ENCODE measurements at places on chromosomes 7 and 10.

DNA sequence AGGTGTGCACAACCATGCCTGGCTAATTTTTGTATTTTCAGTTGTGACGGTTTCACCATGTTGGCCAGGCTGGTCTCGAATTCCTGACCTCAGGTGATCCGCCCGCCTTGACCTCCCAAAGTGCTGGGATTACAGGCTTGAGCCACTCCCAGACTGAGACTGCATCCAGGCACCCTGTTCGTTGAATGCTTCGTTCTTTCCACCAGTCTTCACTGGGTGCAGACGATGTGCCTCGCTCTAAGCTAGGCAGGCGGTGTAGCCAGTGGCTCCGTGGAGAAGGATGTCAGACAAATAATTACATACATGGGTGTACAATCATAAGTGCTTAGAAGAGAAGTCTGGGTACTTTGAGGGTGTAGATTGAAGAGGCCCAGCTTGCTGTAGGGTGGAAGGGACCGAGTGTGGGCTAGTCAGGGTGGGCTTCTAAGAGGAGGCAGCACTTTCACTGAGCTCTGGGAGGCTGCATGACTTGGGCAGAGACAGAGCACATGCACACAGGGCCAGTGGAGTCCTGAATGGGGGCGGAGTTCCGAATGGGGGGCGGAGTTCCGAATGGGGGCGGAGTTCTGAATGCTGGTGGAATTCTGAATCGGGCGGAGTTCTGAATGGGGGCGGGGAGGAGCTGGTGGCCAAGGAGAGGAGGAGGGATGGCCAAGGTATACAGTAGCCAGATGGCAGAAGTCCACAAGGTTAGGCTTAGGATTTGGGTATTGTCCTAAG lies 74.3 kb downstream of the COL26A1 start:
- DNase-seq, result no peak

DNA sequence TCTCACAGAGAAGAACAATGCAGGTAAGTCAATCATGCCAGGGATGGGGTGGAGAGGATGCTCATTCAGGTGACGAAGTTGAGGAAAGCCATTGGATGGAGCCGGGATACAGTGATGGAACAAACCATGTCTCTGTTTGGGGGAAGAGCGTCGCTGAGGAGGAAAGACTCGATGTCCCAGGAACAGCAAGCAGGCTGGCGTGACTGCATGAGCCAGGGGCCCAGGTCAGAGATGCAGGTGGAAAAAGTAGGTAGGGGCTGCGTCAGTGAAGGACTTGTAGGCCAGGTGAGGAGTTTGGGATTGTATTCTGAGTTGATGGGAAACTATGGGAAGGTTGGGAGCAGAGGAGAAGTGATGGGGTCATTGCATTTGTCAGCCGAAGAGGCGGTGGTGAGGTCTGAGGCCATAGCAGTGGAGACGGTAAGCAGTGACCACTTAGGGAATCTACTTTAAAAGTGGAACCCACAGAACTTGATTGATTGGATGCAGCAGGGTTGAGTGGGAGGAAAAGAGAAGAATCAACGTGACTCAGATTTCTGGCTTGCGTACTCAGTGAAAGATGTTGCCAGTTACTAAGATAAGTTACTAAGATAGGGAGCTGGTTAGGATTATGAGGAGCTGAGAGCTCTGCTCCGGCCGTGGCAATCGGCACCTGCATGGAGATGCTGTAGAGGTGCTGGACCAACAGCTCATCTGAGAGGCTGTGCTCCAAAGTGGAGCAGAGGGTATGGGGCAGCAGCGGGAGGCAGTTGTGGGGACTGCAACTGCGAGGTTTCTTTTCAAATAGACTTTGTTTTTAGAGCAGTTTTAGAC lies 12.5 kb upstream of the IL2RA start:
- DNase-seq, result no peak

GRCh38 chr7:121681700-121682099 lies 191.3 kb upstream of the PTPRZ1 start:
- DNase-seq, result no peak

GRCh38 chr7:142301299-142301698 lies 43.4 kb upstream of the PRSS58 start:
- DNase-seq, result no peak

DNA sequence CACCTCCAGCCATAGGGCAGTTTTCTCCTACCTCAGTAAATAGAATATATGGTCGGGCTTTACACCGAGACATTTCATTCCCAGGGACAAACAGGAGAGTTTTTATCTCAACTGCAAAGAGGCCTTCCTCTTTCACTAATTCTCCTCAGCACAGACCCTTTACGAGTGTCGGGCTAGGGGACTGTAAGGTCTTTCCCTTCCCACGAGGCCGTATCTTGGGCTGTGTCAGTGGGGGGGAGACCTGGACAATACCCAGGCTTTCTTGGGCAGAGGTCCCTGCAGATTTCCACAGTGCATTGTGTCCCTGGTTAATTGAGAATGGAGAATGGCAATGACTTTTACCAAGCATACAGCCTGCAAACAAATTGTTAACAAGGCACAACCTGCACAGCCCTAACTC lies 13.2 kb upstream of the ZNF488 start:
- no peak for DNase-seq

DNA sequence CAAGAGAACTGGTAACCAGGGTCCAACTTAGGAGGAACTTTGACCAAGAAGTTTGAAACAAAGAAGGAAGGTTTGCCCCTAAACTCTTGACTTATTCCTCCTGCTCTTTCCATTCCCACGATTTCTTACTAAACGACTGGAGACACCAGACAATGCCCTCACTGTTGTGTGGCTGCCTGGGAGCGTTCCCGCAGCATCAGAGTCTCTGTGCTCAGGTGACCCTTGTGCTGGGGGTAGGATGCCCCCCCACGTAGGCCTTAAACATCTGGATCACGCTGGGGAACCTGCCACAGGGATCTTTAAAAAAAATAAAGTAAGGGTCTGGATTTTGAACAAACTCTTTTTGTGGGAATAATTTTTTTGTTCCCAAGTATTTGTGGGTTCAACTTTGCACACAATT lies 30.1 kb upstream of the CTBP2 start:
- no peak for DNase-seq

- DNase-seq, result no peak
Measured at GRCh38 chr7:10802526-10802925, 171.1 kb upstream of the PHF14 start.

Data from stimulated activated CD8-positive, alpha-beta memory T cell treated with anti-CD3 and anti-CD28 coated beads, Interleukin-2, amount 100 ng/mL, for 1 hour (primary cell).